ENCODE measurements at places on chromosomes 7 and 10.

DNA sequence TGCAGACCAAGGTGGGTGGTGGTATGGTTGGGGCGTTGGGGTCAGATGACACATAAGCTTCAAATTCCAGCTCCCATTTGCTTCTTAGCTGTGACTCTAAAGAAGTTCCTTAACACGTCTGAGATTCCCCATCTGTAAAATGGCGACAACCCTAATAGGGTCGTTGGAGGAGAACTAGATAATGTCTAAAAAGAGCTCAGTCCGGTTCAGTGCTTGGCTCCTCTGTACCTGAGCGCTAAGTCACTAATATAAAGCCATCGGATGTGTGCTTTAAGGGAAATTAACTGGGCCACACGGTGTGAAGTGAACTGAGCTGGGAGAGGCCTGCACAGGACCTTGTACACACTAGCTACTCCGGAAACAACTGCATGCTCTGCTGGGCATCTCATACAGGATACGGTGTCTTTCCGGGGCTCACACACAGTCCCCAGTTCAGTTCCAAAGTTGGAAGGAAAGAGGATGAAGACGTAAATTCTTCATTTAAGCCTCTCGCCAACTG, 476 bp upstream of the ZFYVE27 start:
- no peak for DNase-seq

- peak; percentile 78 for DNase-seq
Observed at GRCh38 chr10:91924212-91925021, 847 bp downstream of the BTAF1 start.

DNA sequence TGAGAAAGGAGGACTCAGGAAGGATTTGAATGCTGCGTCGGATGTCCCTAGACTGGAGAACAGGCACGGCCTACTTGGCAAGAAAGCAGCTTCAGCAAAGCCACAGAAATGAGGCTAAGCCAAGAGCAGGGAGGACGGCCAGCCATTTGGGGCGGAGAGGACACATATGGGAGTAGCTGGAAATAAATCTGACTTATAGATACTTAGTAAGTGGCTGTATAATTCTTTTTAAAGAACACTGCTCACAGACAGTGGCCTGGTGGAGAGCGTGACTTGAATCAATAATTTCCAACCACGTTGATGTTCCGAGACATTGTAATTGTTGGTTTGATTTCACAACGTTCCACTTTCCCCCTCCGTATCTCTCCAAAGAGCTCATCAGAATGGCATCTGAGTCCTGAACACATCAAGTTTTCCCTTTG, 67.7 kb upstream of the JCAD start:
- no peak for DNase-seq

GRCh38 chr7:157165987-157166386, 27.3 kb downstream of the UBE3C start:
- DNase-seq, result no peak

DNA sequence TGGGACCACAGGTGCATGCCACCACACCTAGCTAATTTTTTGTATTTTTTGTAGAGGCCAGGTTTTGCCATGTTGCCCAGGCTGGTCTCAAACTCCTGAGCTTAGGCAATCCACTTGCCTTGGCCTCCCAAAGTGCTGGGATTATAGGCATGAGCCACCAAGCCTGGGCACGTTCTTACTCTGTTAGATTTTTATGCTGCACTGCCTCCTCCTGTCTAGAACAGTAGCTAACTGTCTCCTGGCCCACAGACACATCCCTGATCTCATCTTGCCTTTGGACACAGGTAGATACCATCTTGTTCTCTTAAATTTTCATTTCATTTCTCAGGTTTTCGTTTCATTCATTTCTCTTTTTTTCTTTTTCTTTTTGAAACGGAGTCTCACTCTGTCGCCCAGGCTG, 41.1 kb downstream of the BLVRA start:
- DNase-seq, result no peak

GRCh38 chr10:127338399-127339110, 142.2 kb upstream of the INSYN2A start:
- DNase-seq, result no peak

- no peak for DNase-seq
Observed at GRCh38 chr10:58791137-58791536, 278.5 kb downstream of the BICC1 start.

GRCh38 chr7:75033826-75034225, 39.8 kb downstream of the RCC1L start:
- DNase-seq, result no peak

DNA sequence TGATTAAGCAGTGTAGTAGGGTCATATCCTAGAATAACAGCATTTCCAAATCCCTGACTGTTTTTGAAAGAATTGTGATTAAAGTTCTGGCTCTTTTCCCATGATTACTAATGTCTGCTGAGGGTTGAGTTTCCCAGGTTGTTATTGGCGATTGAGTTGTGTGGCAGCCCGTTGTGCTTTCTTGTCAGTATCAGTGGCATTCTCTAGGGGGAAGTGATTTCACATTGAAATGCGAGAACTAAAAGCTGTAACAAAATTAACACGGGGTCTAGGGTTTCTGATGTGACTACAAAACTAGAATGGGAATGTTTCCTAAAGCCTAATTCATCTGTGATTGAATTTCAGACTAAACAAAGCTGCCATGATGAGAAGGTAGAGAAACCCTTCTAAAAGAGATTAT, 349.4 kb downstream of the EXOC4 start:
- no peak for DNase-seq

Measured in OCI-M1 (cell line).